ENCODE measurements at places on chromosomes 1 and 21. TPM values are rescaled to one million over a fixed set of nuclear protein-coding genes. Genes with fewer than 3 reads are reported as not detected.

GRCh38 chr1:155379631-155380090 is 59.0 kb downstream of the RUSC1 start:
- DNase-seq: no peak

- no peak for DNase-seq
These were observed 310.1 kb upstream of the ADGRL2 start for GRCh38 chr1:81490614-81491013.

GRCh38 chr1:31934706-31935629 is 3.2 kb downstream of the PTP4A2 start:
- no peak for DNase-seq

DNA sequence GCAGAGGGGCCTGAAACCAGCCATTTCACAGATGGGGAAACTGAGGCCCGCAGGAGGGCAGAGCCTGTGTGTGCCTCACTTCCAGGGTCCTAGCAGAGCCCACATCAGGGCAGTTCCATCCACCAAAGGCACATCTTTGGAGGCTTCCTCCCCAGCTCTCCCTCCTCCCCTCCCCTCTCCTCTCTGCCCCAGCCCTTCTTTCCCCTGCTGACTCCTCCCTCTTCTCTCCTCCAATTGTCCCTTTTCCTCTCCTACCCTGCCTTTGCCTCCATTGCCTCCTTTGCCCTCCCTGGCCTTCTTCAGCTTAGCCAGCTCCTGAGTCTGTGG is 56.6 kb downstream of the TMEM53 start:
- DNase-seq: no peak

DNA sequence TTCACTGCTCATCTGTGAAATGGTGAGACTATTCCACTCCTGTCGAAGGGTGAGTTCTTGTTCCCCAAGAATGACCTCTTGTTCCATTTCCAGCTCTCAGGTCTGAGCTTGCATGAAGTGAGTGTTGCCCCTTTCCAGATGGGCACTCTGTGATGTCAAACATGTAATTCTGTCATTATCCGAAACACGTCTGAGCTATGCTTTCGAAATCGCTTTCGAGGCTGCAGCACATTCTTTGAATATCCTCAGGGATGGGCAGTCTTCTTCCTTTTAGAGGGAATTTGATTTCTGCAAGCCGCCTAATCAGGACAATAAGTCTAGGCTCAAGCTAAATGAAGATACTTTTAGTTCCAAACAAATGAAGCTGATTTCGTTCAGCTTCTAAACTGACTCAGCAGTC is 15.1 kb downstream of the NFASC start:
- no peak for DNase-seq

DNA sequence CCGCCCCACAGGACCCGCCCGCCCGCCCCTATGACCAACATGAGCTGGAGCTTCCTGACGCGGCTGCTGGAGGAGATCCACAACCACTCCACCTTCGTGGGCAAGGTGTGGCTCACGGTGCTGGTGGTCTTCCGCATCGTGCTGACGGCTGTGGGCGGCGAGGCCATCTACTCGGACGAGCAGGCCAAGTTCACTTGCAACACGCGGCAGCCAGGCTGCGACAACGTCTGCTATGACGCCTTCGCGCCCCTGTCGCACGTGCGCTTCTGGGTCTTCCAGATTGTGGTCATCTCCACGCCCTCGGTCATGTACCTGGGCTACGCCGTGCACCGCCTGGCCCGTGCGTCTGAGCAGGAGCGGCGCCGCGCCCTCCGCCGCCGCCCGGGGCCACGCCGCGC is 7.9 kb upstream of the IBA57 start:
- DNase-seq: no peak

DNA sequence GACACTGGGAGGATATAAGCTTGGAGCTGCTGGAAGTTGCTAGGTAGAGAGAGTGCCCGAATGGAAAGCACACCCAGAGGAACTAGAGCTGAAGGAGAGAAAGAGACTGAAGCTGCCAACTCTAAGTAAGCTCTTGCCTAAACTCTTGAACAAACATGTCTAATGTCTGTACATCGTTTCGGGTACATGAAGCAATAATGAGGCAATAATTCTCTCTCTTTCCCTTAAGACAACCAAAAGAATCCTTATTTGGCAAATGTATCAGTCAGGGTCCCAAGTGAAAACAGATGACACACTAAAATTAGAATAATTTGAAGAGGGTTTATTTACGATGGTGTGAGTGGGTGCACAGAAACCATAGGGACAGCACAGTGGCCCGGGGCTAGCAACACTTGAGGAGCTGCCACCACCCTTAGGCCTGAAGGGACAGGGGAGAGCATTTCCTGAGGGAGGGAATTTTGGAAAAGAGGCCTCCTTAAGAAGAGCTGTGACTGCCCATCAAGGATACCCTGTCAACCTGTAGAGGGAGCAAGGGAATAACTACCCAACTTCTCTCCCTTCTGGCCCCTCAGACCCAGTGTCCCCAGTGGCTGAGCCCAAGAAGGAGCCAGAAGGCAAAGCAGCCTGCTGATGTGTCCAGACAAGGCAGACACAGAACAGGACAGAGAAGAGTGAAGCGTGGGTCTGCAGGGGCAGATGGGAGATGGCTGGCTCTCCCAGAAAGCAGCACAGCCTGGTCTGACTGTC is 36.1 kb upstream of the KHDRBS1 start:
- DNase-seq: peak; percentile 85

DNA sequence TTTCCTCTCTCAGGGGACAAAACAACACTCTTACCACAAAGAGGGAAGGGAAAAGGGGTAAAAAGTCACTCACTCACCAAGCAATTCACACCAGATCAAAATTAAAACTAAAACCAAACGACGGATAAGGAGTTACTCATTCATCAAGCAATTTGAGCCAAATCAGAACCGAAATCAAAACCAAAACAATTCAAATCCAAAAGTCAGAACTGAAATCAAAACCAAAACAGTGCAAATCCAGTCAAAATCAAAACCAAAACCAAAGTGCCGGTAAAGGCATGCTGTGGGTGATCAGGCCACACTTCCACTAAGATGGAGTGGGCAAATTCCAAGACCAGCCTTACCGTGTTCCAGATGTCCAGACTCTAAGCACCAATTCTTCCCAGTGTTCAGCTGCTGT is 717.9 kb downstream of the AMY1C start:
- DNase-seq: no peak

The SPRR3 gene
- not detected for total RNA-seq

The TNNT2 gene
- total RNA-seq: 8.6 TPM

The PGBD5 gene
- total RNA-seq: 19.0 TPM

The PINK1 gene
- total RNA-seq: 17.0 TPM

The TARS2 gene
- 38.8 TPM for total RNA-seq

The BSND gene
- 0.17 TPM for total RNA-seq

The OR2L2 gene
- total RNA-seq: 0.11 TPM

The CD247 gene
- 1.2 TPM for total RNA-seq
